MCF 10A (cell line): ENCODE measurements at places on chromosomes 5 and 9.

DNA sequence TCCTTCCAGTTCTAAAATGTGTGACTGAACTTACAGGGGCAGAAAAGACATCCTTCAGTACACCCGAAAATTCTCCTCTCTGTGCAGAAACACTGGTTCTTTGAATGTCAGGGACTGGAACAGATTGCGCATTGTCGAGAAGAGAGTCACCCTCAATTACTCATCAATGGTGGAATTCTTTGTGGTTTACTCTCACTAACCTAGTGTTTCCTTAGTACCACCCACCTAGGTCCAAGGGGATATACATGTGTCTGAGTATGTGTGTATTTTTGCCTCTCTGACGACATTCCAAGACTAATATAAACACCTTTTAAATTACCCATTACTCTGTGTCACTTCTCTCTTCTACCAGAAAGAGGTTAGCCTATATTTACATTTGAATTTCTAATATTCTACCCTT, 660.8 kb downstream of the TLE1 start:
- peak; percentile 92 for DNase-seq

DNA sequence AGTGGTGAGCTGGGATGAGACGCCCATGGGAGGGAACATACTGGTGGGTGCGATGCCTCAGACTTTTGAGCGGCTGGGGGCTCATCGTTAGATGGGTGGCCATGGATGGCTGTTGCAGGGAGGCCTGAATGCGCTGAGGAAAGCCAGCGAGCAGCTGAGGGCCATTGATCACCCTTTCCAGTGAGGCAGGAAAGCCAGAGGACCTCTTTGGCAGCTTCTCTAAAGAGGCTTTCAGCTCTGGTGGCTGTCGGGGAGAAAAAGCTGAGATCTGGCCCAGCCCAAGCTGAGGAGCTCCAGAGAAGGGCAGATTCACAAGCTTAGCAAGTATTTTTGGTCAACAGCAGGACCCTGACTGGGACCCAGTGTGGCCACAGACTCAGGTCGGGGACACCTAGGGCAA, 13.3 kb upstream of the VAV2 start:
- DNase-seq = no peak

- no peak for DNase-seq
Observed at GRCh38 chr9:12439267-12439666, 253.9 kb upstream of the TYRP1 start.

GRCh38 chr5:143671021-143671420, 140.9 kb upstream of the HMHB1 start:
- DNase-seq = no peak

DNA sequence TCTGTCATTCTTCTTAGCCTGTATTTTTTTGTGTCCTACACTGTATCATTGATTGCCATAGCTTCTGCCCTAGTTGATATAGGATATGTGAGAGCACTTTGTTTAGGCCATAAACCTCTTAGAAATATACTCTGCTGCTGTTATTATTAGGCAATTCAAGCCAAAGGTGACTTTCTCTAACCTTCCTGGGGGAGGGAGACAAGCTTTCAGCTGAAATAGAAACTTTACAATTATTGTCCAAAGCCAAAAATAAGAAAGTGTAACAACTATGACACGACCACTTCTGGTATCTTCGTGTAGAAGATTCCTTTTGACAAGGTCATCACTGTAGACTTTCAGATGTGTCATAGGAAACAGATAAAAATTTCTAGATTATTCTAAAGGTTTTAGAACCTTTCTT, 12.2 kb upstream of the CSNK1A1 start:
- peak; percentile 45 for DNase-seq
